ENCODE measurements at places on chromosomes 11 and 22.

GRCh38 chr11:41074318-41074717 lies 385.1 kb downstream of the LRRC4C start:
- no peak for DNase-seq

DNA sequence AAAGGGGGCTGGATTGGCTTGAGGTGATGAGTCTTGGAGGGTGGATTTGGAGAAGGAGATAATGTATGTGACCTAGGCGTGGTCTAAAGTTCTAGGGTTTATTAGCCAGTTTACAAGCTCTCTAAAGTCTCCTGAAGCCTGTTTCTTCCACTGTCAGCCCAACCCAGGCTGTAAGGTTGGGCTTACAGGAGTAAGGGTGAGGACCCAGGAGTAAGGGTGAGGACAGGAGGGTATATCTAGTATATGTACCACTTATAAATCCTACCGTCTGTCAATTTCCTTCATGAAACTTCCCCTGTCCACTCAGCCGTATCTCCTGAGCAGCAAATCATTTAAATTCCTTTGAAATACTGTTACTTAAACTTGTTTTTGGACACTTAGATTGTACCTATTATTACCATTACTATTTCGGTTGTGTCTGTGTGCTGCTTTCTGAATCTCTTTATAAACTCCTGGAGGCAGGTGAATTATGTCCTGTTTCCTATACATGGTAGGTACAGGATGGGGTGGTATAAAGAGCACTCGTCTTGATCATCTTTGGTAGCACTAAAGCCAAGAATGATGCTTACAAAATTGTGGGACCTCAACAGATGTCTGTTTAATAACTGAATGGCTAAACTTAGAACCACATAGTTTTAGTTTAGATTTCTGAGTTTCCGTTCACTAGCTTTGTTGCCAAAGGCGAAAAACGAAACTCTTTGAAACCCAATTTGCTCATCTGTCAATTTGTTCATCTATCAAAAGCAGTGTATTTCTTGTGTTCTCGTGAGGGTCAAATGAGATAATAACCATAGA lies 192.0 kb downstream of the GRIK4 start:
- no peak for DNase-seq

- DNase-seq, result no peak
These were observed 52.4 kb downstream of the DHCR7 start for GRCh38 chr11:71395774-71396173.

- DNase-seq, result peak; percentile 33
These were observed 10.6 kb downstream of the ACAT1 start for GRCh38 chr11:108131993-108132392.

DNA sequence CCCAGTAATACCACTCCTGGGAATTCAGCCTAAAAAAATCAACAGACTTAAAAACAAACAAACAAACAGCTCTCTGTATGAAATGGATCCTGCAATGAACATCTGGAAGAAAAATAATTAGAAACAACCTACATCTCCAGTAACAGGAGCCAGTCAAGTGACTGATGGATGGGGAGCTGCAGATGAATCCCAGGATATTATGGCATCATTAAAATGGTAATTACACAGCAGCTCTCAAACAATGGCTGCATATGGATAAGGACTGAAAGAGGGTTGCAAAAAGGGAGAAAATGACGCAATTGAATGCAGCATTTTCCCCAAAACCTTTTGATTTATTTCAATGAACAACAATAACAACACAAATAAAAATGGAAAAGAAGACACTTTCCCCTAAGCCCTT lies 4.1 kb downstream of the NPTXR start:
- no peak for DNase-seq

GRCh38 chr11:104106136-104106754 lies 57.7 kb downstream of the PDGFD start:
- no peak for DNase-seq

- DNase-seq, result no peak
These were observed 11.3 kb upstream of the LTO1 start for GRCh38 chr11:69686452-69686851.

DNA sequence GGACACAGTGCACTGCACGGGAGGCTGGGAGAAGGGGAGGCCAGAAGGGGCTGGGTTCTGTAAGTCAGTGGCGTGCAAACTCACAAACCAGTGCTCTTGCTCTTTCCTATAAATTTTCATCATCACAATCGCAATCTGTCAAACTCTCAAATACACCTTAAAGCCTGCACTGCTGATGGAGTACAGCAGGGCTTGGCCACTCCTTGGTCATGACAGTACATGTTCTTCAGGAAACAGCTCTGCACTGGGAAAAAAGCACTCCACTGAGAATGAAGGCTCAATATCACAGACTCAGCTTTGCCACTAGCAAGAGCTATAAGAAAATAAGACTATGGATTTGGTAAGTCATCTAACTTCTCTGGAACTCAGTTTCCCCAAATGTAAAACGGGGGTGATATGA lies 111.0 kb downstream of the RBFOX2 start:
- DNase-seq, result no peak

DNA sequence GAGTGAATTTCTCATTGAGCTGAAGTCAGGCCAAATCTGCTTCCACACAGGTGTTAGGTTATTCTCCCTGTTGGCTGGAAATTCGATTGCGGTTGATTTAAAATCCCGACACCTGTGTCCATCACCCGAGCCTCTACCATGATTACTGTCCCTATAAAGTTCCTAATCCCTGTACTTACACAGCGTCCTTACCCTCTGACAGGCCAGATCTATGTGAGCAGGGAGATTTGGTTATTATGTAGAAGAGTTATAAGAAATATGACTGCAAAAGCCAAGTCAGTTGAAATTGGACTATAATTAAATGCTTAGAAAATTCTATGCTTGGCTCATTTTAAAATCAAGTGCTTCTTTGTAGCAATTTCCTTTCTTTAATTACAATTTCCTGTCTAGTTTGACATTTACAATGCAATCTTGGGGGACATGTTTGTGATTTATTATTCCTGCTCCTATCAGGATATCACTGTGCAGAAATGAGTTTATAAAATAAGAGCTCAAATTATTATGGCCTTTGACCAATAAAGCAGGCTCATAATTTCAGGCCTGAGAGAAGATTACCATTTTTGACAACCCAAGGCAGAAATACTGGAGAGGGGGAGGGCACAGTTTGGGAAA lies 32.5 kb upstream of the LMO1 start:
- no peak for DNase-seq

- DNase-seq, result no peak
These were observed 99.7 kb upstream of the SYT13 start for GRCh38 chr11:45385844-45386243.

- peak; percentile 49 for DNase-seq
These were observed 10.4 kb downstream of the SPATA19 start for GRCh38 chr11:133834682-133835592.

- no peak for DNase-seq
These were observed 29.8 kb upstream of the EED start for GRCh38 chr11:86214710-86215109.

DNA sequence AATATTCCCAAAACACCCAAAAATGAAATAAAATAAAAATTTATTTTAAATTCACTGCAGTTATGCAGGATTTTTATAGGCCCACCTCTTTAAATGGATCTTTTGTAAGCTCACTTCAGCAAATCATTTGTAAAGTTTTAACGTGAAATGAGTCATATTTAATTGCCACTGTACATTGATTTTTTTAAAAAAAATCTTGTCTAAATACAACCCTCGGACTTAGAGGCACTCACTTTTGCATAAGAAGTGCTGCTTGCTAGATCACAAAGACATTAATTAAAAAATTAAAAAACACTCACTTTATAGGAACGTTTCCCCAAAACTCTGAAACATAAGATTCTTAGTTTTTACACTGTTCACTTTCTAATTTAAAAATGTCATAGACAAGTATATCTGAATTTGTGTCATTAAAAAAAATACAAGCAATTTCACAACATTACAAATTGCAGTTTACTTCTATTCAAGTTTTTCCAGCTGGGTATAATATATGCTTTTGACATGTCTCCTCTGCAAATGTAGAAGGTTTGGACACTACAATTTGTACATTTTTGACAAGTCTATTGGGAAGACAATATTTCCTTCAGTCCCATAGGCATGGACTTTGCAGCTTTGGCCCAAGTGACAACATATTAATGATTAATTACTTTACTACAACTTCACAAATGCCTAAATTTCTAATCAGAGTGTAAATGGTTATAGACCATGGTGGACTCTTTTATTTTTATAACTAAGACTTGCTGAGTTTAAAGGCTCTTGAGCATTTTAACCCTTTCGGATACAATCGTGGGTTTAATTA lies 1088.4 kb downstream of the LRRC4C start:
- DNase-seq, result no peak

- no peak for DNase-seq
These were observed 22.6 kb downstream of the RTN4RL2 start for GRCh38 chr11:57482782-57483561.

Data from PC-9 (cell line).